ENCODE measurements at places on chromosomes 6 and 20.

- DNase-seq, result peak; percentile 24
These were observed 764 bp upstream of the SNAP25 start for GRCh38 chr20:10217721-10218410.

GRCh38 chr20:61203320-61203719, 48.7 kb upstream of the CDH4 start:
- no peak for DNase-seq

DNA sequence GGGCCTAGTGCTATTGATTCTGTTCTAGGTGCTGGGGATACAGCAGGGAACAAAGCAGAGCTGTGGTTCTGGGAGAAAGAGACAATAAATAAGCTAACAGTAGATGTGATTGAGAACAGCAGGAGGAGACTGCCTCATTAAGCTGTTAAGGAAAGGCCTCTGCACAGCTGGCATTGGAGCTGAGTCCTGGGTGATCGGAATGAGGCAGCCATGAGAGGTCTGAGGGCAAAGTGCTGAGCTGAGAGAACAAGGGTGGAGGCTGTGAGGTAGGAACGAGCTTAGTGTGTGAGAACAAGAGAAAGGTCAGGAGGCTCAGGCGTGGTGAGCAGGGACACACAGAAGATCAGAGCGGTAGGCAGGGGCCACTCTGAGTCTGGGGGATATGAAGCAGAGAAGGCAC, 18.3 kb downstream of the DDX27 start:
- DNase-seq, result no peak

- DNase-seq, result no peak
These were observed 16.6 kb downstream of the SLC2A12 start for GRCh38 chr6:134035823-134036296.

DNA sequence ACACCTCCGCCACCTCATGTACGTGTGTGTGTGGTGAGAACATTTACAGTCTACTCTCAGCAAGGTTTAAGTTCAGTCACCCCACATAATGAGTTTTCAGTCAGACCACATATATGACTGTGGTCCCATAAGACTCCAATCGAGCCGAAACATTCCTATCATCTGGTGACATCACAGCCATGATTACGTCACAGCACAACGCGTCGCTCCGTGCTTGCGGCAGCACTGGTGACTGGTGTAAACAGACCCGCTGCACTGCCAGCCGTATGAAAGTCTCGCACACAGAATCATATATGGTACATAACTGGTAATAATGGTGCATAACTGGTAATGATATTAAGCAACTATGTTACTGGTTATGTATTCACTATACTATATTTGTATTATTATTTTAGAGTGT, 150.7 kb downstream of the DLL1 start:
- no peak for DNase-seq

- no peak for DNase-seq
These were observed 5.9 kb downstream of the CCND3 start for GRCh38 chr6:41935685-41936072.

DNA sequence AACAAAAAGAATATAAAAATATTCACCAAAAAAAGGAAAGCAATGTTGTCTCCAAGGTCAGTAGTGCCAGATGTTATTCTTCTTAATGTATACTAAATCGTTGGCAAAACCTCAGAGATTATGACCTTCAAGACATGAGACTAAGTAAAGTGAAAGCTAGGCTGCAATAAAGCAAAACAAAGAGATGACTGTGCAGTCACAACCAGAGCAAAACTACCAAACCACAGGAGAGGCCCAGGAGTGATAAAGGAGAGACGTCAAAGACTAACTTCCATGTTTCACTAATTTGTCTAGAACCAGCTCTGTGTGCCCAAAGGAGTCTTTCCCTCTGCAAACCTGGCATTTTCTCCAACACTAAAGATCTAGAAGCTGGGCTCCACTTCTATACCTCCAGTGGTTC, 155.9 kb upstream of the POU3F2 start:
- DNase-seq, result no peak

GRCh38 chr6:105510746-105511145, 107.9 kb upstream of the PREP start:
- DNase-seq, result no peak

DNA sequence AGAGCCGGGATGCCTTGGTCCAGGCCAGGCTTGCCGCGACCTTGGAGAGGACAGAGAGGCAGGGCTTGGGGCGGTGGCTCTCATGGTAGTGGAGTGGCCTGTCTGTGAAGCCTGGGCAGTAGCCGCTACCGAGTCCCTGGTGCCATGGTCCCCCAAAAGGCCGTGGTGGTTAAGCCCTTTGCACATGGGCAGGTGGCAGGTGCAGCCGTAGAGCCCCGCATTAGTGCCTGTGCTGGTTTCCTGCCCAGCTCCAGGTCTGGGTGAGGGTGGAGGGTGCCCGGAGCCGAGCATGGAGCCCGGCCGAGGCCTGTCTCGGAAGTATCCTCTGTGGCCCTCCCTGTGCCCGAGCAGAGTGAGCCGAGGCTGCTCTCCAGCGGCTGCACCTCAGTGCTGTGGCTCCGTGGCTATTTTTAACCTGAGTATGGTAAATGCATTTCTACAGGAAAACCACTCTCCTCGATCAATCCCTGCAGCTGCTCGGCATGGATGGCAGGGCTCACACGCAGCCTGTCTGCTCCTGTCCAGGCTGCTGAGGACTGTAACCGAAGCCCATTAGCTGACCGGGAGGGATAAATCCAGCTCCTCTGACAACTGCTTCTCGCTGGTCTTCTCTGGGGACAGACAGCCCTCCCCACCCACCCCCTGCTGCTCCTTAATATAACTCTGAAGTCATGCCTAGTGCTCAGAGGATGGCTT, 36.3 kb upstream of the GATA5 start:
- DNase-seq, result no peak

DNA sequence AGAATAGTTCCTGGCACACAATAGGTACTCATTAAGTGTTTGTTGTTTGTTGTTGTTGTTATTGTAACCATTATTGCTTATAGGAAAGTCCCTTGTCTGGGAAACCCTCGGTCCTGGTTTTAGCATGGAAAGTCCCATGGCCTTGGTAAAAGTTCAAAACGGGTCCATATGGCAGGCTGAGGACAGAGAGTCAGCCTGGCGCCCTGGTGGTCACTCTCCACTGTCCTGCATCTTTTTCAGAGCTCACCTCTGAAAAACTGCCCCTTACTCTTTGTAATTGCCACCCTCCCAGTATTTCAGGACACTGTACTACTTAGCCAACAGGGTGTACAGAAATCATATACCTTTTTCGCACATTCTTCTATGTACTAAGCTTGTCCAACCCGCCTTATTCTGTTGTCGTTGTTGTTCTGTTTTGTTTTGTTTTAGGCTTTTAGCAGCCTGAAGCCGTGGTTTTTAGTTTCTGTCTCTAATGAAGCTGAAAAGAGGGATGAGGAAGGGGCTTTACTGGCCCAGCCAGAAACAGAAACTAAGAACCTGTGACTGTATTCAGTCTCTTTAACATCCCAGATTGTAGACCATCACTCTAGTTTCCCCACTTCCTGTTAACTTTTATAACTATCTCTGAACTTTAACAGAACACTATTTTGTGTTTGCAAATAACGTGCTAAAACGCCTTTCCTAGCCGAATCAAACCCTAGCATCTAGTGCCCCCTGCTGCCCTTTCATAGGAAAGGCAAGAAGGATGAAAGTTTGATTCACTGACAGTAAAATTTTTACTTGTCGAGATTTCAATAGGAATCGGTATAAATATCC, 7.6 kb upstream of the TMEM14A start:
- peak; percentile 72 for DNase-seq

DNA sequence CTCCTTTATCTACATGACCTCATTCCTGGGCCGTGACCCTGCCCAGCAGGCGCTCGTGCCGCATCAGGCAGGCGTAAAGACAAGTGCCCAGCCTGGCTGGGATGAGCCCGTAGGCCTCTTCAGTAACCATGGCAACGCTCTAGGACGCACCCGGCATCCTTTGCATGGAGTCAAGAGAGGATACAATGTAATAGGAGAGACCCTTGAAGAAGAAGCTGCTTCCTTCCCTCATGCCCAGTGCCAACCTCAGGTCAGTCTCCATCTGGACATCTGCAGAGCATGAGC, 5.0 kb upstream of the LSM14B start:
- no peak for DNase-seq
